ENCODE measurements at places on chromosomes 11 and 22.

- DNase-seq: no peak
Measured at GRCh38 chr22:35202376-35202775, 54.9 kb upstream of the HMGXB4 start.

DNA sequence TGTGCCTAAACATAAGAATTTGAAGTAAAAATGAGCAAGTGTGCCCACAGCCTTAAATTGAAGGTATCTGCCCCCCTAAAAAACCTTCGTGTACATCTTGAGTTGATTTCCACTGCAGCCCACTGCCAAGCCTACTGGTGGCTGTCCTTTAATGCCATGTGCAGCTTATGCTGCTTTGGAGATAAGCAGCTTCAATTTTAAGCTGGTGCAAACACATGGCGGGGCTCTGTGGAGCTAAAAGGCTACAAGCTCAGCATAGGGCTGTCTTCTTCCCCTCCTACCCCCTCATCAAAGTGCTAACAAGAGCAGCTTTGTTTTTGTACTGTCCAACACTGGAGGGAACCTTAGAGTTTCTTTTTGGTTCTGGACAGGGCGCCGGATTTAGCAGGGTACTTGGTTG, 128.5 kb upstream of the LMO1 start:
- DNase-seq: no peak

DNA sequence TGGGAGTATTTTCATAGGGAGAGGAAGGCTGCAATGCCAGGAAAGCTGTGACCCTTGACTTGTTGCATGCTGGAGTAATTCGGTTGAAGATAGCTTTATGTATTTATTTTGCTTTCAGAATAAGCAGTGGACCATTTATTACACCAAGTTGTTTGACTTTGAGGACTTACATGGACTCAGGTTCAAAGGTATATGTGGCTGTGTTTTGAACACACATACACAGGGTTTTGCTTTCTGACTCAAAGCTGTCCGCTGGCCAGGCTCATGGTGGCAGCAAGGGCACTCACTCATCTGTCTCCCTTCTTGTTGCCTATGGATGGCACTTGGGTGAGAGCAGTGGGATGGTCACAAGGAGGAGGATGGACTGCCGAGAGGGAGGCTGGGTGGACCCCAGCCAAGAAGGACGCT, 6.5 kb downstream of the TIMP3 start:
- DNase-seq: no peak

DNA sequence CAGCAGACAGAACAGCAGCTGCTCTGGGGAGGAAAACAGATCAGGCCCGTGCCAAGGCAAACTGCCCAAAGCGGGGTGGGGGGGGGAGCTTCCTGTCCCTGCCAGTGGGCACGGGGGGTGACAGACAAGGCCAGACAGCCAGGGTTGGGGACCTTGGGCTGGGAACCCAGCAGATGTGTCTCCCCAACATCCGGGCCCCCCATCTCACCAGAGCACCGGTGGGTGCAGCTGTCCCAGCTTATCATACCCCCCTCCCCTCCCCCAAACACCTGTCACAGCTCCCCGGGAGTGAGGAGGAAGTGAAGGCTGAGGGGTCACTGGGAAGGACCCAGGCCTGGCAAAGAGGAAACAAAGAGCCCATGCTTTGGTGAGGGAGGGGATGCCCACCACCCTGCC, 1.3 kb downstream of the PPP1R14B start:
- DNase-seq: no peak

DNA sequence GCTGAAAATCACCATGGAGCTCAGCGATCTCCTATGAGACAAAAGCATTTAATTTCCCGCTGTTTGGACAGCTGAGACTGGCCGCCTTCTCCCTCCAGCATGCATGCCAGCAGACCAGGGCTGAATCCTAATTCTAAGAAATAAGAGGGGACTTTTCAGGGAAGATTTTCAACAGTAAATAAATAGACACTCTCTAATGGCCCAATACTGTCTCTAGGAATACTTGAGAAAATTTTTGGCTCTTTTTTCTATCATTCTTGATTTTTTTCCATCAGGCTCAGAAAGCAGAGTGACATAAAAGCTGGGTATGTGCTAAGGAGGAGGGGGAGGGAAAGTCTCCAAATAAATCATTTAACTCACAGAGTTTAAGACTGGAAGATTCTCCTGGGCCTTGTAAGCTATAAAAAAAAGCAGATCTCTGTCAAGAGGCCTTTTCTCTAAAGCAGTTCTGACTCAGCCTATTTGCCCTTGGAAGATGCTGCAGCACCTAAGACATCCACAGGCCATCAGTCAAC, 17.6 kb upstream of the SPON1 start:
- DNase-seq: no peak

DNA sequence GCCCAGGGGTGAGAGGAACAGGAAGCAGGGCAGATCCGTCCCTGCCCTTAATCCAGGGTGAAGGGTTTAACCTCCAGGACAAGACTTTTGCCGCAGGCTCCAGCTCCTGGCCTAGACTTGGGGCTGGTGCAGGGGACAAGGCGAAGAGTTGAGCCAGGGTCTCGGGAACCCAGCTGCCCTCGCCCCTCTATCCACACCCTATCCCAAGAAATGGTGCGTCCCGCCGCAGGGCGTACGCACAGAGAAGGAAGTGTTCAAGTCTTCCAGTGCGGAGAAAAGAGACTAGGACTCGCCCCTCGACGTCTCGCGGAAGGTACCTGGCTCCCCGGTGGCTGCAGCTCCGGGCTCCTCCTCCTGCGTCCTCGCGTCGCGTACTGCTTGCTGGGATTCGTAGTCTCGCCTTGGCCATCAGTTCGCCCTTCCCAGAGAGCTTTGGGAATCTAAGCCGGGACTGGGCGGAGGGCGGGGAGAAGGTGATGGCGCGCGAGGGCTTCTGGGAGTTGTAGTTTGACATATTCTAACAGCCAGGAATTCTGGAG, at the start of gene ZMAT5:
TSS of gene ZMAT5 (minus strand) at position 376 of the 539 bp plus-strand sequence. CDS start 18,463 bp downstream, outside the sequence.
- peak; percentile 92 for DNase-seq

GRCh38 chr11:106178361-106178760, 100.9 kb downstream of the AASDHPPT start:
- no peak for DNase-seq

All from NCI-H1436 treated with DMSO at 0.1 percent for 48 hours (cell line).